ENCODE measurements at places on chromosomes 2 and 18. TPM values are rescaled to one million over a fixed set of nuclear protein-coding genes. Genes with fewer than 3 reads are reported as not detected.
A peak's percentile ranks its signal among the peaks of the same experiment; 100 is the strongest.

GRCh38 chr18:38406607-38407006, 841.0 kb upstream of the CELF4 start:
- no peak for DNase-seq

TCF7L1 gene
- 7.3 TPM for total RNA-seq

HAAO gene
- 2.2 TPM for total RNA-seq

REG1B gene
- not detected for total RNA-seq

DNA sequence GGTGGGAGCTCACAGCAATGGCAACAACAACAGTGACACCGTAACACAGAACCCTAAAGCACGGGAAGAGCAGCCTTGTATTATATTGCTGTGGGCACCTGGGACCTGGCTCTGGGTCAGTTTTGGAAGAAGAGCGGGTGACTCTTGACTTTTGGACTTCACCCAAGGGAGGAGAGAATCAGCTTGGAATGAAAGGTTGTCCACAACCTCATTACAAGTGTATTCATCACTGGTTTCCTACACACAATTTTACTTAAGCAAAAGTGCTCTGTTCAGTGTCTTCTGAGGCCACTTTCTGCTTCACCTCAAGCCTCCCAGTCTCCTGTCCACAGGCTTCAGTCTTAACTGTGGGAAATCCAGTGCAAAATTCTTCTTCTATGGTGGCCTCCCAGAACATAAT, 263.8 kb downstream of the KCNE4 start:
- no peak for DNase-seq

GRCh38 chr2:207772081-207772843, 2.6 kb upstream of the FZD5 start:
- no peak for DNase-seq

DNA sequence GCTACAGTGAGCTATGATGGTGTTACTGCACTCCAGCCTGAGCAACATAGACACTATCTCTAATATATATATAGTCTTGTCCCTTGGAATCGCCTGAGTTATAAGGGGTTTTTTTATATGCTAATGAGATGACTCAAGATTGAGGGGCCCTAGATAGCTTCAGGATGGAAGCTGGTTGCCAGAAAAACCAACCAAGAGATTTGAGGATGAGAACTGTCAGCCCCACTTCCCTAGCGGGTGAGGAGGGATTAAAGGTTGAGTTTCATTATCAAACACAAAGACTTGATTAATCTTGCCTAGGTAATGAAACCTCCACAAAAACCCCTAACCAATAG, 12.6 kb upstream of the GALM start:
- no peak for DNase-seq

DNA sequence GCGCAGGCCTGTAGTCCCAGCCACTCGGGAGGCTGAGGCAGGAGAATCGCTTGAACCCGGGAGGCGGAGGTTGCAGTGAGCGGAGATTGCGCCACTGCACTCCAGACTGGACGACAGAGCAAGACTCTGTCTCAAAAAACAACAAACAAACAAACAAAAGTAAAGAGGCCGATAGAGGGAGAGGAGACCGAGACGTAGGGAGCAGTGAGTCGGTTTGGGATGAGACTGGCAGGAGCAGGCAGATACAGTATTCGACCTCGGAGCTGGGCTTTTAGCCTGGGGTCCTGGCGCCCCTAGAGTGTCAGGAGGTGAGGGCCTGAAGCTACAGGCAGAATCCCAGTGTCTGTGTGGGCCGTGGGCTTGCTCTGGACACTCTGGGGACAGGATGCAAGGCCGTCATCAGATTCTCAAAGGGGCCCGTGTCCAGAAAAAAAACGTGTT, 51.2 kb downstream of the SLC4A1AP start:
- DNase-seq, result no peak

- peak; percentile 83 for DNase-seq
Measured at GRCh38 chr2:148989882-148990493, 48.5 kb upstream of the LYPD6B start.

DNA sequence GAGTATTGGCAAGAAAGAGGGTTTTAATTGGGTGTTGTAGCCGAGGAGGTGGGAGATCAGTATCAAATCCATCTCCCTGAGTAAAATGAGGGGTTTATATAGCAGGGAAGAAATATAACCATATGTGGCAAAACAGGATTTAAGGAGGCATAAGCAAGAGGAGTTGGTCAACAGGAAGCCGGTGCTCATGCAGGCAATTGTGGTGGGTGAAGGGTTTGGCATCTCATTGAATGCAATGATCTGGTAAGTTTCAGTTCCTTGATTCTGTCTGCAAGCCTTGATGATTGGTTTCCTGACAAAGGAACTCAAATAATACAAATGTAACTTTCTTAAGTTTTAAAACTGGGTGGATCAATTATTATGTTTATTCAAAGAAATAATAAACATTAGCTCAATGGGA, 564.4 kb upstream of the LINC00305 start:
- DNase-seq, result no peak

DNA sequence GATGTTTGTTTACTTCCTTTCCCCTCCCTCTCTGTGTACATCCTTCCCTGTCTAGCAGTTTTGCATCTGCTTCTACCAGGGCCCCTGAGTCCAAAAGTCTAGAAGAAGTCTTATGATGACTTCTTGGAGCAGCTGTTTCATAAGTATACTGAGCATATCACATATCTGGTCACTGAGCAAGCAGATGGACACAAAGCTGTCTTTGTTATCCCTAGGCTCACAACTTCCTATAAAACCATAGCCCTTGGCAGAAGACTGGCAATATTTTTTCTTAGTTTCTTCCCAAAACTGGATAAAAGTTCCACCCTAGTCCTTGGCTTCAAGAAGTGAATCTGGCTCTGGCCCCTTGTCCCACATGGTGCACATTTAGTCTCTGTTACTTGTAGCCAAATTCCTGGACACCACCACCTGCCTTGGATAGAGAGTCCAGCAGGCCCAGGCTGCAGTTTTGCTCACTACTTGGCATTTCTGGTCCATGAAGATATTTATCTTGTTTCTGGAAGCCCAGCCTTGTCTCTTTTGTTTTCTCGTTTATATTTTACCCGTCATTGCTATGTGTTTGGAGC, 22.5 kb downstream of the THOC1 start:
- DNase-seq, result no peak

GRCh38 chr2:112465382-112465781, 16.6 kb upstream of the TTL start:
- no peak for DNase-seq

PSMA8 gene
- not detected for total RNA-seq

ERFE gene
- total RNA-seq, result 0.85 TPM

DNA sequence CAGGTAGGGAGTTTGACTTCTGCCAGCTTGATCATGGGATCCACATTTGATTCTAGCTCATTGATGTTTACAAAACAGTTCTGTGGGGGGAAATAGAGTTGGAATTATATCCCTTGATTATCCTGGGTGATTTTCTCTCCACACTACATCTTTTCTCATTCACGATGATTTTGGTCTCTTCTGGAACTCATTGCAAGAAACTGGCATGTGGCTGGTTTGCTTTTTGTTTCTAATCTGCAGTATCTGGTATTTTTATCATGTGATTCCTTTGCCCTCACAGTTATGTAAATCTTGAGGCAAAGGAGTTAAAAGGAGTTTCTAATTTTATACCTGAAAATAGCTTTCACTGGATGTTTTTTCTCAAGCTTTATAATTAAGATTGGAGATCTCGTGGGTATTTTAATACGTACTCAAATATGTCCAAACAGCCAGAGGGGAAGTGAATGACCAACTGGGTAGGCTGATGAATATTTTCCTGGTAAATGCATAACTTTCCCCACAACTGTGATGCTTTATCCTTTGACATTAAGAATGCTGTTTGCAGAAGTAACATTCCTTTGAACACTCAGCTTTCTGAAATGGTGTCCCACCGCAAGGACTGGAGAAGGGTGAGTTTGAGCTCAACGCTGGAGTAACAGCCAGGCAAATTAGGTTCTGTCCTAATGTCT, 502.9 kb upstream of the ZEB2 start:
- no peak for DNase-seq

UGT1A3 gene
- not detected for total RNA-seq

DNA sequence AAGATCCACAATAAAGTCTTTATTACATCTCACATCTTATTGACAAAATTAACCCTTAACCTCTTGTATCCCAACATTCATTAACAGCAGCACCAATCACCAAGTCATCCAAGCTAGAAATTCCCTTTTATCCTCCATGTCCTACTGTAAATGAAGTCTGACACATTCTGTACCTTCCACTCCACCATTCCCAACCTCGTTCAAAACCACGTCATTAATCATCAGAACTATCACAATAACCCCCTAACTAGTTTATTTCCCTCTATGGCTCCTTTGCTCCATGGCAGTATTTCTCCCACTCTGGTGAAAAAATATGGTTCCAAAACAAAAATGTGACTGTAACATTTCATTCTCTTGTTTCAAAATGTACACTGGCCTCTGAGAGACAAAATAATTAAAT, 1626.2 kb downstream of the LRP1B start:
- DNase-seq, result no peak

CHRND gene
- not detected for total RNA-seq

GRCh38 chr2:9741110-9741509, 102.2 kb upstream of the TAF1B start:
- DNase-seq, result no peak

- DNase-seq, result no peak
Measured at GRCh38 chr2:205568620-205569019, 113.7 kb upstream of the NRP2 start.

- no peak for DNase-seq
Measured at GRCh38 chr2:85705680-85706039, 11.5 kb downstream of the GNLY start.

GRCh38 chr2:127661072-127661649, 14.2 kb downstream of the LIMS2 start:
- peak; percentile 57 for DNase-seq
